ENCODE measurements at places on chromosomes 2 and 18. TPM values are rescaled to one million over a fixed set of nuclear protein-coding genes. Genes with fewer than 3 reads are reported as not detected.

GRCh38 chr2:48560546-48561209, 30.7 kb downstream of the STON1 start:
- no peak for DNase-seq

DNA sequence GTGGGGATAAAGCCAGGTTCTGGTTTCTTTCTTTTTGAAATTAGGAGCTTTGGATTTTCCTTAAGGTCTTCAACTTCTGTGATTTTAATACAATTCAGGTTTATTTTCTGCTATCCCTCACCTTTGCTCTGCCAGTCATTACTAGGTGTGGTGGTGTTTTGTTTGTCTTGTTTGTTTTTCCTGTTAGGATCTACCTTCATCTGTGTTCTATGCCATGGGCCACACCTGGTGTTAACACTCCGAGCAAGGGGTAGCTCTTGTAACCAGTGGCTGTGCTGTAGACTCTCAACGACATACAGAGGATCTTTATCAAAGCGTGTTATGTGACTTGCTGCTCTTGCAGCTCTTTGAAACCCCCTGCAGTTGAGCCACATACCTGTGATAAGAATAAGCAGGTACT, 38.6 kb downstream of the MGAT5 start:
- no peak for DNase-seq

DNA sequence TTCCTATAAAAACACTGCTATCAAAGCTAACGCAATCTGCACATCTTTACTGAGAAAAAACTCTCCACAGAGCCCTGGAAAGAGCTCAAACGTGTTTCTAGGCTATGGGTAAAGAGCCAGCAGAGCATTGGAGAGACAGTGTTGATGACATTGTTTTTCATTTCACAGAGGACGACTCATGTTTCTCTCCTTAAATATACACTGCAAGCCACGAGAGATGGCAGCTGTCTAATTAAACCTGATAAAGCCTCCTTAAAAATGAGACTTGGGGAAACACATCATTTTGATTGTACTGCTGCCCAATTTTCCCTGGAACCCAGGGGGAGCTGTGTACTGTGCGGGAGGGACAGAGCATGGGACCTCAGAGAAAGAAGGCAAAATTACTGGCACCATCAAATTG, 294.3 kb upstream of the SETBP1 start:
- no peak for DNase-seq

DNA sequence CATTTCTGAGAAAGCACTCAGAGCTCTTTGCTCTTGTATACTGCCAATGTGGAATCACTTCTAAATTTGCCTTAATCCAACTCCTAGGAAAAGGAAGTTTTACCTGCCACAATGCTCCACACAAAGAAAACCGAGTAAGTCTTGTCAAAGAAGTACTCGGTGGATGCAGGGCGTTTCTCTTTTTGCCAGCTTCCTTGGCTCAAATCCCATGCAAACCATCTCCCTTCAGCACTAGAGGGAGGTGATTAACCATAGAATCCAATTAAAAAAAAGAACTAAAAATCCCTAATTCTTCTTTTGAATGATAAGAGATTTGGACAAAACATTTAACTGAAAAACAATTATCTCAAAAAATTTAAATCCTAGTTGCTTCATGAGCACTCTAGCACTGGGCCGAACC, 129.0 kb downstream of the RPRM start:
- DNase-seq, result no peak

DNA sequence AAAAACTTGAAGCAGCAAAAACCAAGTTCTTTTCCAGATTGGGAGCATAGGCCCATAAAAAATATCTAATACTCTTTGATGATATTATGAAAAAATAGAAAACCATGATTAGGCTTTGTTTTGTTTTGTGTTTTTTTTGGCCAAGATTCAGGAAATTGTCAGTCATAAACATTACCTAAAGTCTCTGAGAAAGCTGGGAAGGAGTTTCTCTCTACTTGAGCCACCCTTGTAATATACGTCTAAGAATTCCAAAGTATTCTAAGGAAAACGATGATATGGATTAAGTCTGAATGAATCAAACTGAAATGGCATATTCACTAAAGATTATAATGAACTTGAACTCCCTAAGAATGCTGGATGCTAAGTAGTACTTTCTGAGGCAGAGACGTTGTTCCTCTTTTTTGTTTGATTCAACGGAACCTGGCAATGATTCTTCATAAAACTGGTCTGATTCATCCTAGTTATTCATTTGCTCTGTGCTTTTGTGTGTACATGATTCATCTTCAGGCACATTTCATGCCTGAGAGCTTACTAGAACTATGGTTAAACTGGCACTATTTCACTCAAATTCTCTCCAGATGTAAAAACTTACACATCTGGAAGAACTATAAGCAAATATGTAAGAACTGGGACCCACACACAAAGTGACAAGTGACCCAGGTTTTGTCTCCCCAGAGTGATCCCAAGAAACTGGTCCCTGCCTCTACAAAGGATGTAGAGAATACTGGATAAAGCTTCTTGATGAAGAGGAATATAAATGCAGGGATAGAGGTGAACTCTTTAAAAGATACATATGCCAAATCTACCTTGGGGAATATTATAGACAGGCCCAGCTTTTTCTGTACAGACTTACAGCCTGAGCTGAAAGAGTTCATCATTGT, 159.7 kb downstream of the DOCK10 start:
- no peak for DNase-seq

- no peak for DNase-seq
Measured at GRCh38 chr18:36518839-36519238, 221.3 kb downstream of the FHOD3 start.

DNA sequence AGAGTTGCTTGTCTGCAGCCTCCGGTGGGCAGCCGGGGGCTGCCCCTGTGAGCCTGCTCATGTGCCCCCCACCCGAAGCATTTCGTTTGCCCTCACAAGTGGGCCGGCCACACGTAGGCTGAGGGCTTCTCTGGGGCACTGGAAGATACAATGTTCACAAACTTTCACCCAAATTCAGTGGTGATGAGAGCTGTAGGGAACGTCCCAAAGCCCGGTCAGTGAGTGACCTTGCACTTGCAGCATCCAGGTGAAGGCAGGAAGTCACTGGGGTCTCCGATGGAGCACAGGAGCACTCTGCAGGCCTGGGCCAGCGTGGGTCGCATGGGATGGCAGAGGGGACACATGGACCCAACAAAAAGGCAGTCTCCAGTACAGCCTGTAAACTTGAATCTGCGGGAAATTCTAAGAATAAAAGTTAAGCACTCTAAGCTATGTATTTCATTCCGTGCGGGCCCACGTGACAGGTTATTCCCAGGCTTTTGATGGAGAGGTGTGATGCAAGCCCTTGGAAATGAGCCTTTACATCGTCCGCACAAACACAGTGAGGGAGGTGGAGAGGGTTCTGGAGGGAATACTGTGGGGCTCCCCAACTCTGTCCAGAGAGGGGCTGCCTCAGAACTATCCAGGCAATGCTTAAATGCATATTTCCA, 42.5 kb downstream of the CNGA3 start:
- DNase-seq, result no peak

DNA sequence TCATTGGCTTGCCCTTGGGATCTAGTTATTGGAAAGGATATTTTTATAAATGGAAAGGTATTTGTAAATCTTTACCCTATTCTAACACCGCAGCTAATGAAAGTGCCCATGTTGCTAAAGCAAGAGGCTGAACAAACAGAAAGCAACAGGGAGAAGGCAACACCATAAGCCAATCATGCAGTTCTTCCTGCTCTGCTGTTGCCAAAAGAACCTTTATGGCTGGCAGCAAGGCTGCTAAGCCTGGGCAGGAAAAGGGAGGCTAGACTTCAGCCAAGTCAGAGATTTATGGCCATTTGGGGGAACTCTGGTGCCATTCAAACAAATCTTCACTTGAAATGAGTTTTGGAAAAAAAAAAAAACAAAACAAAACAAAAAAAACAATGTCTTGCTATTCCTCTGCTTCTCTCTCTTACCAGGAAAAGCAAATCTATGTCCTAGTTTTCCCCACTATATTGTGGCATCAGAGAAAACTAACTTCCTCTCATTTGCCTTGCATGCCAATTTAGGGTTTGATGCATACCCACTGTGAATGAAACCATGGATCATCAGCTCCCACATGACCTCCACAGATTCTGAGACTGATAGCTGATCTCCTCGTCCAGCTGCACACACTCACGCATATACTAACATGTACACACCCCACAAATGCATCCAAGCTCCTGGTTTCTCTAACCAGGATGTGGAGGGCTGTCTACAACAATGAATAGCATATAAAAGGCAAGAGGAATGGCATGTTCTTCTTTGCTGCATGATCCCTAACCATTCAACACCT, 179.3 kb downstream of the C1D start:
- no peak for DNase-seq

DNA sequence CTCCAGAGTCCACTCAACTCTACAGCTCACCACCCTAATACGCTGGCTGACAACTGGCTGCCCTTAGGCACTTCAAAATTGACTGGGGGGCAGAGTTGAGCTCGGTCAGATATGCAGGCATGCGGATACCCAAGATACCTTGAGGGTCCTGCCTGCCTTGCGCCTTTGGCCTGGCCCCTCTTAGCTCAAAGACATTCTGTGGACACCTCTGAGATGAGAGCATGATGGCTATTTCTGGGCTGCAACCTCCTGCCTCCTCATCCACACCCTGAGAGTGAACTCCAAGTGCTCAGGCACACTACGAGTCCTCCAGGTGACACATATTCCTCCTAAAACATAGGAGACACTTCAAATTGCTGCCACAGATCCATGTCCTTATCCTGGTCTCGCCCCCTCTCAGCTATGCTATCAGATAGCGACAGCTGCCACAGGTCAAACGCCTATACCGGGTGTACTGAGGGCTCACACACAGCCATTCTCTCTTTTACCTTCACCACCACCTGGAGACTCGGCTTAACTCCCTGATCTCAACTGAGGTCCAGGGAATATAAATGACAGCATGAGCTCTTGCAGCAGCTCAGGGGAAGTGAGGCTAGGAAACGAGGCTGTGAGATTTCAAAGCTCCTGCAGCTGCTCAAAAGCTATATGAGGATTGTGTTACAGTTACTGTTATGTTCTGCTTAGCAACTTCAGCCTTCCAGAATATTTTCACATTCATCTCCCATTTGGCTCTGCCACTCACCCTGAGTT, 60.5 kb upstream of the TEX51 start:
- no peak for DNase-seq

DNA sequence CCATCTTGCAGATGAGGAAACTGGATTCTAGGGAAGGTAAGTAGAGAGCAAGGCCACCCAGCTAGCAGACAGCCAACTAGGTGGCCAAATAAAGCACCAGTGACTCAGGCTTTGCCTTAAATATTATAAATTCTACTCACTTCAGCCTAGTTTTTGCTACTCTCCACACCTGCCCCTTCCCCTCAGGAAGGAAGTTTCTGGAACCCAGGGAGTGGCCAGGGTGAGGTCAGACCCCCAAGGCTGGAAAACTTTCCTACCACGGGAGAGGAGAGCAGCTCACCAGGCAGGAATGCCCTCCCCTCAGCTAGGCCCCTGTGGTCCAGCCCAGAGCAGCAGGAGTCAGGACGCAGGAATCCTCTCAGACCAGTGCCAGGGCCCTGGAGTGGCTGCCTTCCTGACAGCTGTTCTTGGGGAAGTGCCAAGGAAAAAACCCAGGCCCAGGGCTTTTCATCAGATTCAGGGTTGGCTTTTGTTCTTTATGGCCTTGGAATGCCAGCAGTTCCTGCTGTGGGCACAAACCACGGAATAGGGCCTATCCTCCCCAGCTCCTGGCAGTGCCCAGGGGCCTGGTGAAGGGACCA, 5.1 kb upstream of the PAX8 start:
- no peak for DNase-seq

GRCh38 chr18:79768745-79769144, 29.0 kb upstream of the KCNG2 start:
- no peak for DNase-seq

DNA sequence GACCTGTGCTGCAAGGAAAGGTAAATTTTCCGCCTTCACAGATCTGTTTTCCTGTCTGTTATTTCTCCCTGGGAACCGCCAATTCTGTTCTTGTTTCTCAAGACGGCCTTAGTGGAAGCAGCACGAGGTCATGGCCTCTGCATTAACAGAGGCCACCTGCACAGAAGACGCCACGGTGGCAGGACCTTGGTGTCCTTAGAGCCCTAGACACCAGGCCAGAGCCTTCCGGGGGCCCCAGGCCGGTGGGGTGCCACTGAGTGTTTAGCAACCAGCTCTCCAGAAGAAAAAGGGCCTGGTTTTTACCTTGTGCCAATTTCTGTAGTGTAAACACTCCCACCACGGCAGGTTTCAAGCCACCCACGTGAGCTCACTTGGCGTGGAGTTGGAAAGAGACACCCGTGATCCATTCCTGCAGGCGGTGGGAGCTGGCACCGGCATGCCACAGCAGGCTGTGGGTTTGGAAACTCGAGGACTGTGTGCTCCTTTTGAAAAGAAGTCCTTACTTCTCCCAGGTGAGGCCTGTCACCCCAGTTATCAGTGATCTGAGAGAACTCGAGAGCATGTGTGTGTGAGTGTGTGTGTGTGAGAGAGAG, 103.9 kb upstream of the HDAC4 start:
- no peak for DNase-seq

DNA sequence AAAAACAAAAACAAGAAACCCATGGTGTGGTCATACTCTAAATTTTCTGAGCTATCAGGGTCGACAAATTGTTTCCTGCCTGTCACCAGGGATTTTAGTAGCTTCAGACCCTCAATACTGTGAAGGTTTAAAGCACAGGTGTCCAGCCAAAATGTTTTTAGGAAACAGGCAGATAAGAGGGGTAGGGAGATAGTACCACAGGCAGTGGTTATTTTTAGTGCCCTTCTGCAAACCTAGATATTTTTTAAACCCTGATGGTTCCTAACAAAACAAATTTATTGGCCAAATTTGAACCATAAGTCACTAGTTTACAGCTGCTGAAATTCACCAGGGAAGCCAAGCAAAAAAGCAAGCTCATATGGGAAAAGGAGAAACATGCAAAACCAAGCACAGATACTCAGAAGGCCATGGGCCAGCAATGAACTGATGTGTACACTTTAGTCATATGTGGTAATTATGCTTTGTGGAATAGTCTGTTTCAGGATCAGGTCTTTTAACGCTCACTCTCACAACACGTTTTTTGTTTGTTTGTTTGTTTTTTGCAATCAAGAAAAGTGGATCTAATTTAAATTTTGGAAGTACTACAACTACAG, 156.8 kb upstream of the STK17B start:
- no peak for DNase-seq

- DNase-seq, result no peak
Measured at GRCh38 chr2:72293620-72294019, 146.0 kb upstream of the CYP26B1 start.

DNA sequence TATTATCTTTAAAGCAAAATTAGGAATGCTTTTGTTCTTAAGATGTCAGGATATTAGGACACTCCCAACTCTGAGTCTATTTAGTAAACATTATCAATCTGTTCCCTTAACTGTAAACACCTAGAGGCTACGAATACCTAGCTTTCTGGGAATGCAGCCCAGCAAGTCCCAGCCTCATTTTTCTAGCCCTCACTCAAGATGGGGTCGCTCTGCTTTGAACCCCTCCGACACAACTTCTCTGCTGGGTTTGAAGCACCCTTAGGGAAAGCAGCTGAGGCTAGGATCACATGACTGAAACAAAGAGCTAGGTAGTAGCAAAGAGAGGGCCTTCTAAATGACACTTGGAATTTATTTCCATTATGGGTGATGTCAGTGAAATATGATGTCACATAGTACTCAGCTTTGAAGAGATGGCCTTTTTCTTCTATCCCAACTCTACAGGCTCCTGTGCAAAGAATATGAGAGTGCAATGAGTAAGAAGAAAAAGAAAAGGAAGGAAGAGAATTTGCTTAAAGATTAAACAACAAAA, 114.7 kb downstream of the CSRNP3 start:
- DNase-seq, result no peak

Gene PARD6G
- total RNA-seq, result 3.6 TPM

Gene TTL
- total RNA-seq, result 40.0 TPM

Gene TRIM43
- total RNA-seq, result not detected

Gene HAUS1
- 13.0 TPM for total RNA-seq

Gene TLX2
- total RNA-seq, result not detected

Data from mesenteric fat pad (tissue), 1 donor.